ENCODE measurements at places on chromosomes 11 and 22.

DNA sequence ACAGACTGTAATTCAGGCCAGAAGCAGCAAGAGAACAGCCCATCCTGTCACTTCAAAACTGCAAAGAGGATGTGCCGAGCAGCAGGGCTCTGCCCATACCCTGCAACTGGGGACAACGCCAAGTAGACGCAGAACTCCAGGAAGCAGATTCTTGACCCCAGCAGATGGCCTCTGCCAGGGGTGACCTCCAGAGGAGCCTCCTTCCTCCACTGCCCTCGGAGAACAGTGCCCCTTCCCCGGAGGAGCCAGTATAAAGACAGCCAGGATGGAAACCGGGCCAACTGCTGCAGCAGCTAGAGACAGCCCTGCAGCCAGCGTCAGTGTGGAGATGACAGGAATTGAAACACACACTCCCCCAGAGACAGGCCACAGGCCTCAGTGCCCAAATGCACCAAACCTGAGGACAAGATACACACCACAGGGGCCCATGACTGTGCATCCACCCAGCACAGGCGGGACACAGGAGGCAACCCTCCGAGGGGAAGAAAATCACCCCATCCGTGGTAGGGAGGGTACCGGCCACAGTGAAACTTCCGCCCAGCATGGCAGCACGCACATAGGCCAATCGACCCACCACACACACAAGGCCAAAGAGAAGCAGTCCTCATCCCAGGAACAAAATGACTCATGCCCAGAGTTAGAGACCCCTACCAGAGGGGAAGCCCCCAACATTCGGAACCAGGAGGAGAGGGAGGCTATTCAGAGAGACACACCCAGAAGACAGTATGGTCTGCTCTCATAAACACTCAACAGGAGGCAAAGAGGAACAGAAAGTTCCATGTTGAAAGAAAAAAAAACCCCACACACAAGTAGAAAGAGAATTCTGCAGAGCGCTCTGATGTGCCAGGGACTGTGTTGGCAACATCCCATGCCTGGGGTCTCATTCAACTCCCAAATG lies 5.6 kb downstream of the AHNAK start:
- DNase-seq, result no peak

DNA sequence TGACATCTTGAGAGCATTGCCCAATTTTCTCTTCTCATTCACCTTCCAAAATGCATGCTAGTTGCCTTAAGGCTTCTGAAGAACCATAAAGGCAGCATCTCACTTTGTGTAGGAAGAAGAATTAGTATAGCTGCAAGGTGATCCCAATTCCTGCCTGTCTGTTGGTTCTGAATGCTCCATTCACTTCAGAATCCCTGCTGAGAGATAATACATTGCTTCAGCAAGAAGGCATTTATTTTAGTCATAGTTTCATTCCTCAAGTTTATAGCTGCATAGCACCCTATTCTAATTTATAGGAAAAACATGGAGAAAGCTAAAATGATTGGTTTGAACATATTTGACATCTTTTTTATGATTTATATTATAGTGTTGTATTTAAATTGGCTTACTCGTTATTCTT lies 181.3 kb downstream of the METTL15 start:
- no peak for DNase-seq

DNA sequence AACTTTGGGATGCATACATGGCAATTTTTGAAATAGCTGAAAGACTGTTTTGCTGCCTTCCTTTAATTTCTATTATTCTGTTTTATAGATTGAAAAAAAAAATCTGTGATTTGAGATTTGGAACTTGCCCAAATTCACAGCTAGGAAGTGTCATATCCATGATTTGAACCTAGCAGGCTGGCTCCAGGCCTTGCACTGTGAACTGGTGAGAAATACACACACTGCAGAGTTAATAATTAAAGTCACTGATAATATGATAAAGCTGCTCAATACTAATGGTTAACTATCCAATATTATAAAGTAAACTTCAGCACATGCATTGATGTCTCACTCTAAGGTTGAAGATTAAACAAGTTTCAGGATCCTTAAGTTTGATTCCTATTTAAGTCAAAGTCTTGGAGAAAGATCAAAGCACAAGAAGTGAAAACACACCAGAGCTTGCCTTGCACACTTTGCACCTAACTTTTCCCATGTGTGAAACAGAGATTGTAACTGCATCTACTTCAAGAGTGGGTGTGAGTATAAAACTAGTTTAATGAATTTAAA lies 150.6 kb upstream of the CCDC179 start:
- DNase-seq, result no peak

DNA sequence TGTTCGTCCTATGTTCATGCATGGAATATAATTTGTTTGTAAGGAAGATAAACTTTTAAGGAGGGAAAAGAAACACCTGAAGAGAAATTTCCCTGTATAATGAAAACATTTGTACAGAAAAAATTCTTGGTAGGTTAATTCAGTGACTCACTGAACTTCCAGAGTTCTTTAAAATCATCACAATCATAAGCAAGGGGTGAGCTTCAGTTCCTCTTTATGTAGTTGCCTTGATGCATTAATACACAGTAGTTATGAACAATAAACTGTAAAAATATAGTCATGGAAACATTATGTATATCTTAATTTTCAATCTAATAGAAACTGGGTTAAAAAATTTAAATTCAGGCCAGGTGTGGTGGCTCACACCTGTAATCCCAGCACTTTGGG lies 1.1 kb upstream of the C11orf65 start:
- no peak for DNase-seq

- DNase-seq, result no peak
Observed at GRCh38 chr22:50548040-50548920, 2.6 kb downstream of the KLHDC7B start.

DNA sequence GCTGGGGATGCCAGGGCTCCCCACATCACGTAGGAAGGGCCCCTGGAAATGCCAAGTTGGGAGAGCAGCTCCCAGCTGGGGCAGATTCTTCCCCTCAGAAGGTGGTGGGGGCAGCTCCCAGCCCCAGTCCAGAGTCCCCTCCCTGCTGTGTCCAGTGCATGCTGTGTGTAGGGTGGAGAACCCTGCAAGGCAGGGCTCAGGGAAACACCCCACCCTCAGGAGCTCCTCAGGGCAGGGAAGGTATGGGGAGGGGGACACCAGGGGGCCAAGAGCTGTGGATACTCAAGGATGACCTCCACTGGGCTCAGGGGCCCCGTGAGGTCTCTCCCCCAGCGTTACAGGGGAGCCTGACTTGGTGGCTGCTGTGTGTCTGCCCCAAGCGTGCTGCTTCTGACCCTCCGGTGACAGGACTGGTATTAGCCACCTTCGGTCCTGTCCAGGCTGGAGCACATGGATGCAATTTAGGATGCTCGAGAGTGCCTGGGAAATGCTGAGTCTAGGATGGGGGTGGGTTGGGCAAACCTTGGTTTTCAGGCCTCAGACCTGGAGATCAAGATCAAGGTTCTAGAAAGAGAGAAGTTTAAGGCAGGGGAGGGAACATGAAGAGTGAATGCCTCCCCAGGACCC lies 16.1 kb upstream of the CABP7 start:
- DNase-seq, result no peak

GRCh38 chr11:2581151-2581930 lies 118.5 kb downstream of the KCNQ1OT1 start:
- no peak for DNase-seq

GRCh38 chr11:76115555-76115954 lies 90.7 kb downstream of the WNT11 start:
- DNase-seq, result no peak

- DNase-seq, result no peak
Observed at GRCh38 chr22:49613108-49613507, 214.6 kb downstream of the BRD1 start.

DNA sequence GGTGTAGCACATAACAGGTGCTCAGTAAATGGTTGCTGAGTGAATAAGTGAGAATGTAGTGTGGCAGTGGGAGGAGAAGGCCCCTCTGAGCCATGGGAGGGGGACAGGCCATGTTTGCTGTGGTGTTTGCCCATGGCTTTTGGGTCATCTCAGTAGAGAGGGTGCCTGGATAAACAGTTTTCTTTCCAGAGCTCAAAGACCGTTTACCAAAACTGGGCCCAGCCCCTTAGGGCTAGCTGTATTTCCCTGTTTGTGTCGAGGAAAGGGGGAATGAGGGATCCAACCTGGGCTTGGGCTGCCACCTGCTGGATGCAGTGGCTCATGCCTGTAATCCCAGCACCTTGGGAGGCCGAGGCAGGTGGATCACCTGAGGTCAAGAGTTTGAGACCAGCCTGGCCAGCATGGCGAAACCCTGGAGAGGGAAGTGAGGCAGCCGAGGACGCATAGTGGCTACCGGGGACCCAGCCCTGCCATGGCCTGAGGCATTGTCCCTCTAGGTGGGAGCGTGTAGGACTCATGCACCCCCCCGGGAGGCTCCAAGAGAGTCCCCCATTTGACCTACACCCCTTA lies 8.7 kb upstream of the LTO1 start:
- DNase-seq, result no peak

- no peak for DNase-seq
Observed at GRCh38 chr11:128520888-128521681, 66.3 kb downstream of the ETS1 start.

DNA sequence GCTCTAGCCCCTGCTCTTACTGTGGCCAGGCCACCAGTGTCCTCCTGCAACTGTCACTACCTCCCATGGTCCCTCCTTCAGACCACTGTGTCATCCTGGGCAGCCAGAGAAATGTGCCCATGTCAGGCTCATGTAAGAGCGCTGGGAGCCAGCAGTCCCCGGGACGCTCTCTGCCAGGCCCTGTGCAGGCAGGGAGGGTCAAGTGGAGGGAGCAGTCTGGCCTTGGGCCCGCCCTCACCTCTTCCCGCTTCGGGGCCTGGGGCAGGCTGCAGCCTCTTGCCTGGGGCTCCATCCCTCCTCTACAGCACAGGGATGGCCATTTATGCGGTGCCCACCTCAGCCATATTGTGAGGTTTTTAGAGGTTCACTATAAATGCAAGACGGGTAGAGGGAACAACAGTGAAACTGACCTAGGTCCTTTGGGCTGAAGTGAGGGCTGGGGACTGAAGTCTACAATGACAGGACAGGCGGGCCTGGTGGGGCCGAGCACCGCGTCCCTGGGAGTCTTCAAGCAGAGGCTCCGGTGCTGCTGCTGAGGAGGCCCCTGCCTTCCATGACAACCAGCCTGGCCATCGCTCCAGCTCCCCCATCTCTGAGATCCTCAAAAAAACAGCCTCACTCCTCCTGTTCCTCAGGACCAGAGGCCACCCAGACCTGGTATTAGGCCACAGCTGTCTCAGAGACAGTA lies 54.9 kb upstream of the TTLL12 start:
- DNase-seq, result no peak

DNA sequence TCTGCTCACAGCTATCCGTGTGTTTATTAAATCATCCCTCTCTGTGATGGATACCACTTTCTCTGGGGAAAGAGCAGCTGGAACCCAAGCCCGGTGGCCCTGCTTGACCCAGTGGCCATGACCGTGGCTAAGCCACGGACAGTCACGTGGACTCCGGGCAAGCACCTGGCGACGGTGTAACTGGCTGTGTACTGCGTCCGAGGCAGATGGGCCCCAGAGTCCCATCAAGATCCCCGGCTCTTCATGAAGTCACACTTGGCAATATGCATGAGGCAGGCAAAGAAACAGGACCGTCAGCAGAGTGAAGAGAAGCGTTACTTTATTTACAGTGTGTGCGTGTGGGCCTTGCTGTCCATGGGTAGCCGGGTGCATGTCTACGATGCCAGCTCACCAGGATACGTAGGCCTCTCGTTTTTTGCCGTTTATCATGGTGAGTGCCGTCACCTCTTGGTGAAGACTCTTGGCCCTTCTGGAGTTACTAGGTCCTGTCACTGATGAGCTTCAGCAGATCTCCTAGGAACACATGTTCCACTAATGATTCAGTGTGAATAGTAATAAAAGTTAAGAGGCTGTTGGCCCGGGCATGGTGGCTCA lies 366.3 kb downstream of the TBC1D22A start:
- no peak for DNase-seq

GRCh38 chr22:27433585-27434190 lies 367.9 kb downstream of the MN1 start:
- DNase-seq, result no peak

GRCh38 chr11:121521145-121522042 lies 68.6 kb upstream of the SORL1-AS1 start:
- no peak for DNase-seq

DNA sequence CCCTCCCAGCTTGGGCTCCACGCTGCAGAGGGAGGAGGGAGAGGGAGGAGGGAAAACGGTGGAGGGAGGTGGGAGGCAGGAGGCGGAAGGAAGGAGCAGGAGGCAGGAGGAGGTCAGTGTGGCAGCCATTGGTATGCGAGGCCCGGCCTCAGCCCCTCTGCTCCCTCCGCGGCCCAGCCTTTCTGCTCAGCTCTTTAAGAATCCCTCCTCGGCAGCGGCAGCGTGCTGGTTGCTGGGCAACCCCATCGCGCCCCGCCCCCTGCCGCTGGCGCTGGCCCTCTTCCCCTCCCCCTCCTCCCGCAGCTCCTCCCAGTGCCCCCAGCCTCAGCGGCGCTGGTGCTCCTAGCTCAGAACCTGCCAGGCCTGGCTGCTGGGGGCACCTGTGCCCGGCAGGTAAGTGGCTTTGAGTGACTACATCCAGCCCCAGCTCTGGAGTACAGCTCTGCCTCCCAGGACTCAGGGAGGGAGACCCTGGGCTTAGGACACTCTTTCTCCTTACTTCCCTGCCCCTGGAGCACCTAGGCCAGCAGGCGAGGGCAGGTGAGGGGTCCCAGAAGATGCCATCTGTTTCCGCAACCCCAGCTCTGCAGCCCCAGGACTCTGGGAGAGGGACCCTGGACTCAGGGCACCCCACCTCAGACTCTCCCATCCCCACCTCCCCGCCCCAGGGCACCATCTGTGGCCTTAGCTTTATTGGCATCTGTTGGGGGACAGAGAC lies 7.2 kb upstream of the FLRT1 start:
- no peak for DNase-seq

DNA sequence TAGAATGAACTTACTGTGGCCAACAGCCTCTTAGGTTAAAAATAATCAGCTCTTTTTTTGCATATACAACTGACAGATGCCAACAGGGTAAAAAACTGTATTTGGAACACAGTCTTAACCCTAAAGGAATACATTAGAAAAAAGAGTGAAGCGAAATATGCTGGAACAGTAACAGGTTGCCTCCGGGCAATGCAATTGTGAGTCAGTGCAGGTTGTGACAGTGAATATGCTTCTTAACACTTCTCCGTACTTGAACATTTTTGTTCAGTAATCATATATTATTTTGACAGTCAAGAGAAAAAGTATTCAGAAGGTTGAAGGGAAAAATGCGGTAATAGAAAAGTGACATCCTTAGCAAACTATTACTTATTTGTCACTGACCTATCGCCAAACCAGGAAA lies 98.5 kb downstream of the DBX1 start:
- no peak for DNase-seq

GRCh38 chr11:111974446-111974845 lies 37.3 kb downstream of the DIXDC1 start:
- no peak for DNase-seq

GRCh38 chr22:46062971-46063631 lies 86.1 kb upstream of the WNT7B start:
- DNase-seq, result no peak

DNA sequence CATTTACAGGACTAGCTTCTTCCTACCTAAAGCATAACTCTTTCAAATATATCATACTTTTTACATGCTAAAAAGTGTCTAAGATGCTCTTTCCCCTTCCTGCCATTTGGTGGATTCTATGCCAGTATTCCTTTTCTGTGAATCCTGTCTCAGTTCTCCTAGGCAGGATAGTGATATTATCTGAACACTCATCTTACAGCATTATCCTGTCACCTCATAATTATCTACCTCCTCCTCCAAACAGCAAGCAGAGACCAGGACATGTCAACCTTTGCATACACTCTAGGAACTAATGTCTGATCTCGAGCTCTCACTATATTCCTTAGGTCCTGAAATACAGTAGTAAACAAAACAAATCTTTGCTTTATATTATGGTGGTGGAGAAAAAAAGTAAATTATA lies 275.5 kb downstream of the FAM181B start:
- DNase-seq, result no peak

GRCh38 chr11:45890886-45891550 lies 5.6 kb downstream of the MAPK8IP1 start:
- no peak for DNase-seq

Measured in SW 1271 (cell line).